Activated T-cell treated with anti-CD3 and anti-CD28 coated beads, Interleukin-2, amount 50 U/mL, for 1 hour (primary cell): ENCODE measurements at places on chromosomes 13 and 19.
A peak's percentile ranks its signal among the peaks of the same experiment; 100 is the strongest.

- DNase-seq, result no peak
Measured at GRCh38 chr13:50842990-50843256, 569 bp downstream of the DLEU7 start.

GRCh38 chr13:112062072-112062567 lies 4.8 kb upstream of the SOX1 start:
- no peak for DNase-seq

- DNase-seq, result no peak
Measured at GRCh38 chr19:3537101-3537437, 1.9 kb upstream of the TEKTIP1 start.

GRCh38 chr19:14818588-14818987 lies 16.4 kb downstream of the OR7A5 start:
- DNase-seq, result no peak

GRCh38 chr19:55638864-55639359 lies 1.9 kb upstream of the ZNF580 start:
- peak; percentile 69 for DNase-seq

GRCh38 chr13:20609145-20609544 lies 42.2 kb downstream of the IFT88 start:
- no peak for DNase-seq

DNA sequence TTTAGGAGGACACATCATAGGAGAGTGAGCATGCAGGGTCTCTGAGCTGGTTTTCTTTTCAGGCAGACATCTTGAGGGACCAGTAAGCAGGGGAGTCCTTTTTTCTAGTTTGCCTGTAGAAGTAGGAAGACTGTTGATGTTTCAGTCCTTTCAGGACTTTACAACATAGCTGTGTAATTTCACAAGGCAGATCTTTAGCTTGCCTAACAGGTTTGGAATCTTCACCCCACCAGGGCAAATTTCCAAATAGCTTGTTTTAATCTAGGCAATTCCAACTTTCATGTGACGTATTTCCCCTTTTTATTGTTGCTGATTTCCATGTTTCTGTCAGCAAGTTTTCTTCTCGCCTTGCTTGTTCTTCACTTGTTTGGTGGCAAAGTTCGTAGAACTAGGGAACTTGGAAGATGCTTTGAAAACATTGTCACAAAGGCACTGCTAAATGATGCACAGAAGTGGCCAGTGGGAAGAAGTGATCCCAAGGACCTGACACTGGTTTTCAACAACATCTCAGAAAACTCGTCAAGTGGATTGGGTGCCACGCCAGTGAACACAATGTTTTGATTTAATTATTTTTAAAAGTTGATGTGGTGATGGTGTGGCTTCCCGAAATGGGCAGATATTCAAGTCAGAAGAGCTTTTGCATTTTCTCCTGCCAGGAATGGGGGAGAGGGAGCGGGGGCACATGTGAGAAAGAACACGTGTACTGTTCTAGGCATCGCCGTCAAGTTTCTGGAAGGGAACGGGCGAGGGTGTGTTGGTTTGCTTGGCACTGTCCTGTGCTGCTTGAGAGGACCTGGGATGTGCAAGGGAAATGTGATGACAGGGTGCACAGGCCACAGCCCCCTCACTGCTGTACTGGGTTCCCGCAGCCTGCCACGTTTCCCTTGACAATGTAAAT lies 418.6 kb downstream of the OXGR1 start:
- no peak for DNase-seq

DNA sequence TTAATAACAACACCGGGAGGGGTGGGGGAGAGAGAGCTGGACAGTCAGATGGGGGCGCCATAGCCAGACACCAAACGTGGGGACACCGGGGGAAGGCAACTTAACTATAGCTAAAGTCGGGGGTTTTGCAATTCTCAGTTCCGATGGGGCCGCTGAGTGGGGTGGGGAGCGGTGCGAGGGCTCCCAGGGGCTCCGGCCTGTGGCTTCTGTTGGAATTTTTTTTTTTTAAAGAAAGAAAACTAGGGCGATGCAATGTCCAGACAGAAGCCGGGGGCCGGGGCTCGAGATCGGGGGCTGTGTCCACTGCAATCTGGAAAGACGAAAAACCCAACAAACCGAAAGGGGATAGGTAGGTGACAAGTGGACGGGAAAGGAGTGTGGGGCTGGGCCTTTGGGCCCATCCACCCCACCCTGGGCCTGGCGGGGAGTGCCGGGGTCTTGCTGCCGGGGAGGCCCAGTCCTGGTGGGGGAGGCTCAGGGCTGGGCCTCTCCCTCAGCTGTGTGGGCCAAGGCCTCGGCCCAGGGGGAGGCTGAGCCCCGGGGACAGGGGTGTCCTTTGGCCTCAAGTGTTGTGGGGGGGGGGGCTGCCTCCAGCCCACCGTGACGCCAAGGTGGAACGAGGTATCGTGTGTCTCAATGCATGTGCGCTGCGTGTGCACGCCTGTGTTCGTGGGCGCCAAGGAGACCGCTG lies 17.3 kb downstream of the PRKCSH start:
- no peak for DNase-seq

GRCh38 chr13:83221813-83222241 lies 660.4 kb downstream of the SLITRK1 start:
- DNase-seq, result no peak

DNA sequence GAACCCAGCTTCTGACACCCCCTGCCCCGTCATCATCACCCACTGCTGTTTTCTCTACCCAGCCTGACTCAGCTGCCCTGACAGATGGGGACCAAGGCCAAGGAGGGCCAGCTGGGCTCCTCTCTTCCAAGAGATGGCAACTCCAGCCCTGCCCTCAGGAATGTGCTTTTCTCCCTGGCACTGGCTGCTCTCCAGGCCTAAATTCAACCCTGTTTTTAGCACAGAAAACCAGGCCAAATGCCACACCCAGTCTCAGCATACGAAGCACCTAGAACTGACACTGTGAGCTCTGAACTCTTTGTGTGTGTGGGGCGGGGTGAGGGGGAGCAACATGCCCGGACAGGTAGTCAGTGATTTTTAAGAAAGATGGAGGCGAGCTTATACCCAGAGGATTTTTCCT lies 23.4 kb upstream of the IGFL1 start:
- no peak for DNase-seq

- DNase-seq, result no peak
Measured at GRCh38 chr13:95793781-95794180, 116.8 kb downstream of the DNAJC3 start.

GRCh38 chr19:3131168-3131567 lies 4.7 kb upstream of the GNA15 start:
- DNase-seq, result no peak

DNA sequence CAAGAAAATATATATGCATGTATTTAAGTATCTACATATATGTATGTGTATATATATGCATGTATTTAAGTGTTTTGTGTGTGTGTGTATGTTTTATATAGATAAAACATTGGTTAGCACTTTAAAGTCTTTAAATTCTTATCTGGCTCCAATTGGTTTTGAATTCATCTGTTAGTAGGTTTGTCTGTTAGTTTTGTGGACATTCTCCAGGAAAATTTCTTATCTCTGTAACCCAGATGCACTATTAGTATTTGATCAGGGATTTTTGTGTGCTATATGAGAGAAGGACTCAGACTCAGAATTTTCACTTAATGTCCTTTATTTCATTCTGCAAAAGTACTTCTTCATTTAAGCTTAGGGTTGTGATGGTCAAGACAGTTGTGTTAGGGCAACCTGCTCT lies 103.1 kb downstream of the ITGBL1 start:
- DNase-seq, result no peak

- no peak for DNase-seq
Measured at GRCh38 chr19:678791-679388, 2.7 kb downstream of the FSTL3 start.

DNA sequence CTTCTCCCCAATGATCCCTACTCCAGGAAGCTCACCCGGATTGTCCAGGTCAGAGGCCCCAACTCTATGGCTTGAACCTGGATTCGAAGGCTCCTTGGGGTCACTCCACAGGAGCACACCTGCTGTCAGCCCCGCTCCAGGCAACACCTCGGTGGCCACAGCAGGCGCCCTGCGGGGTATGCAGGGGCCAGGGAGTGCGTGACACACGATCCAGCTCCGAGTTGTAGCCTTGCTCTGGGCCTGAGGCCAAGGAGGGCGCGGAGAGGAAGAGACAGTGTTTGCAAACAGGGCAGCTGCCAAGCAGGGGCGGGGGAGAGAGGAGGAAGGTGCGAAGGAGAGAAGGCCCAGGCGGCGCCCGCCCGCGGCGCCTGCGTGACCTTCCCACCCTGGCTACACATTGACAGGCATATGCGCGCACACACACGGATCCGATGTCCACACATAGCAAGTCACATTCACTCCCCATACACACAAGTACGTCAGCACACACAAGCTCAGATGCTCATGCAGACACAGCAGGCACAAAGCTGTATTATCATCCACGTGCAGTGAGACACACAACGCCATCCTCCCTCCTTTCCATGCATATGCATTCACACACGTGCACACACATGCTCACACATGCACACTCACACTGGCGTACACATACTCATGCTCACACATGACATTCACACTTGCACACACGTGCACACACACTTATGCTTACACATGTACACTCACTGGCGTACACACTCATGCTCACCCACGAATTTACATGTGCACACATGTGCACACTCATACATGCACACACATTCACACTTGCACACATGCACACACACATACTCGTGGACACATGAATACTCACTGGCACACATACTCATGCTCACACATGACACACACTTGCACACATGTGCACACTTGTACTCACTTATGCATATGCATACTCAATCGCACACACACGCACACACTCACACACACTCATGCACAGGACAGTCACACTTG lies 10.4 kb downstream of the SBK2 start:
- DNase-seq, result no peak

- DNase-seq, result no peak
Measured at GRCh38 chr13:104823709-104824108, 1711.8 kb downstream of the EFNB2 start.

DNA sequence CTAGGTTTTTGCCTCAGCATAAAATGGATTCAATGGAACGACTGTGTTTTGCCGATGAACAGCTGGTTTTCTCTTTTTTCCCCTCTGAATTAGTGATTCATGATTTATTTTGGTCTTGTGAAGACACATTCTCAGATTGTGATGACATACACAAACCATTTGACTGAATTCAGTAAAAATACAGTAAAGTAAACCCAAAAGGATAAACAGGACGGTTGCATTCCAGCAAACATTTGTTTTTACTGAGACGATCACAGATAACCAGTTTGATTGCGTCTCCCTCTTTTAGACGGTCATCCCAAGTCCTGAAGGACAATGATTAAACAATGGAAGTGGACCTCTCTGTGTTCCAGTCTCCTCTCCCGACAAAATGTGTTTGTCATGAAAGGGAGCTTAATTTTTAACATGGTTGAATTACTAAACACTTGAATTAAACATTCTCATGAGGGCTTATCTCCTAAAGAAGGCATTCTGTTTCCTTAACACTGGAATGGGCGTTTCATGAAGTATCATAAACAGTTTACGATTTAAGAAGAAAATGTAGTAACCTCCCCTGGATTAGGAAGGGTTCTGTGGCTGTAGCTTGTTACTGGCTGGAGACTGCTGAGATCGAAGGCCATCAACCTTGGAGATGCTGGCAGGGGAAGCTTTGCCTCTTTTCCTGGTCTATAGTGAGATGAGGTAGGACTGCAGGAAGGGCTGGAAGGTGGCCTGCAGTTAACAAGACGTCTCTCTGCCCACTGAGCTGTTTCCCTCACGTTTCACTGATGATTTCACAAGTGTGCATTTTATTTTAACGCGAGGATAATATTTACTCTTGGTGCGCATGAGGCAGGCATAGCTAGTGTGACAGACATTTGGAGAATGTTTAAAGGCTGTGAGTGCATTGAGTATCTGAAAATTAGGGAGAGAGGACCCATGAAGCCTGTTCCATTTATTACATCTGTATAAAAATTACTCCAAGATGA lies 457.9 kb downstream of the FGF9 start:
- no peak for DNase-seq

DNA sequence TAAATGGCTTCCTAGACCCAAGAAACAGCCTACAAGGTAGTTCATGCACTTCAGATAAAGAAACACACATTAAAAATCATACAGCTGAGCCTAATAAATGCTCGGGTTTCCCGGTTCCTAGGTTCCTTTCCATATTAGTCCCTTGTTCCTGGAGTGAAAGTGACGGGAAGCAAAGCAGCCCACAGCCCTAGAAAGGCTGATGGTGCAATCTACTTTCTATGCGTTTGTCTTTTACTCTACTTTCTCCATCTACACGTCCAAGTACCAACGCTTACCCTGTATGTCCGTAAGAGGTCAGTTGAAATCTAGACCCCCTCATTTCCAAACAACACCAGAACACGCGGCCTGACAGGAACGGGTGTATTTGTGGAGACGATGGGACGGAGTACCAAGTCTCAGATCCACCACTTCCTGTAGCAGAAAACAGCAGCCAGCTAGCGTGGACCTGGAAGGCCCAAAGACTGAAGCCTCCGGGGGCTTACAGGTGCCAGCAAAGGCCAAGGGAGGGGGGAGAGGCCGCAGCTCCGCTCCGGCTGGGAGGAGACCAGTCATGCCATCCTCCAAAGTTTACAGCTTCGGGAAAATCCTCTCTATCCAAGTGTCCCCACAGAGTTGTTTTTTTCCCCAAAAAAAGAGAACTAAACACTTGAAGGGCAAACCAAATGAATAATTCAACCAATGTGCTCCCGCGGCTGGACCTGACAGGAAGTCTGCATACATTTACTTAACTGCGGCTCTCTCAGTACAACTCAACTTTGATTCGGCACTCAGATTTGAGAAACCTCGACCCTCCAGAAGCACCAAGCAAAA lies 34.1 kb downstream of the STK24 start:
- no peak for DNase-seq

DNA sequence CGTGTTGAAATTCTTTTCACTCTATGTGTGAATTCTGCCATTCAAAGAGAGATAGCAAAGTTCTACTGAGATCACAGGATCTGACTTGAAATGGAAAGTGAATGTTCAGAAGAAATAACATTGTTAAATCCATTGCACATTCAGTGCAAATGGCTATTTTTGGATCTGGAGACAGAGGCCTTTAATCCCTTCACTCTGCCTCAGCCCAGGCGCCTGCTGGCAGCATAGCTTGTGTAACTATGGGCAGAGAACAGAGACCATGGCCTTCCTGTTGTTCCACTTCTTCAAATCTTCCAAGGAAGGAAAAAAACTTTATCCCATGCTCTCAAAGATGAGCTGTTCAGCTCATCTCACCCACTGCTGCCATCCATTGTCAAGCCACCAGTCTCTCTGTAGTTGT lies 265.4 kb downstream of the LMO7 start:
- DNase-seq, result no peak

- no peak for DNase-seq
Measured at GRCh38 chr13:111659842-111660241, 339.4 kb downstream of the TEX29 start.

DNA sequence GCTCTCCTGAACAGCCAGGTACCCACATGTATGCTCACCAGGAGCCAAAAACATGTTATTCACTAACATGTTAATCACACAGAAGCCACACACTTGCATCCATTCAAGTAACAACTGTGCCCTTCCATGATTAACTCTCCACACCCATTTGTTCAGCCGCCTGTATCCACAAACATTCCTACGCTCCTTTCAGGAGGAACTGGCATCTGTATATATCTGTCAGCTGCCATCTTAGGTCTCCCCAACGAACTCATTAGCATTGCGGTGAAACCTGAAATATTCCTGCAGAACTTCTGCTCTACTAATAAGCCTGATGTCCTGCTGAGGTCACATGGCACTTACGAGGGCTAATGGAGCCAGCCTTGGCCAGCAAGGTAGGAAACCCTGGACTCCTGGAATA lies 33.0 kb downstream of the OLFM2 start:
- DNase-seq, result no peak
